Activated T-cell treated with anti-CD3 and anti-CD28 coated beads for 1 hour (primary cell): ENCODE measurements at places on chromosomes 3 and 15.

- no peak for DNase-seq
These were observed 12.1 kb downstream of the USF3 start for GRCh38 chr3:113684271-113684819.

DNA sequence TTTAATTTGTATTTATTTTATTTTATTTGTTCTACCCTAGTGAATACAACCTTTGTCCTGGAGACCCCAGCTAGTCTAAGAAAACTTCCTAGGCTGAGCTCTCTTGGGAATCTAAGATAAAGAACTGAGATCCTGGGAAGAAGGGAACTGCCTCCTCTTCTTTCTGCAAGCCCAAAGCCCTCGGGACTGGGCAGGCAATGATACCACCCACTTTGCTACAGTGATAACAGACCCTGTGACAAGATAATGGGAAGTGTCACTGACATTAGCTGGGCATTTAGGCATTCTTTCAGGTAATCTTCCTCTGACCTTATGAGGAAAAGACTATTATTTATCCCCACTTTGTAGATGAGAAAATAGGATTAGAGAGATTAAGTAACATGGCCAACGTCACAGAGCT, 15.1 kb downstream of the TYRO3 start:
- DNase-seq = no peak

DNA sequence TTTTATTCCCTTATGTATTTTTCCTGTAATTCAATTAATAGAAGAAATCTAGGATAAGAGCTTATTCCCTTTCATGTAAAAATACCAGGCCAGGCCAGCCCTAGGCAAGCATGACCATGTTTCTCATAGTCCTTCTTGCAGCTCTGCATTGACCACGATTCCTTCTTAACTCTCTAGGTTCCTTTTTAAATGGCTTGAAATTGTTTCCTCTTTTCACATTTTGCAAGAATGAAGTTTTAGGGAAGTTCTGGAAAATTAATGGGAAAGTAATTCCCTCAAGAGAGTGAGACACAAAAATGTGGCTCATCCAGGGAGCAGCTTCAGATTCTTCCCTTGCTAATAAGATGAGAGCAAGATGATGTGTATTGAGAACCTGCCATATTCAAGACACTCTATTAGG, 116.5 kb upstream of the FGF7 start:
- DNase-seq = no peak

DNA sequence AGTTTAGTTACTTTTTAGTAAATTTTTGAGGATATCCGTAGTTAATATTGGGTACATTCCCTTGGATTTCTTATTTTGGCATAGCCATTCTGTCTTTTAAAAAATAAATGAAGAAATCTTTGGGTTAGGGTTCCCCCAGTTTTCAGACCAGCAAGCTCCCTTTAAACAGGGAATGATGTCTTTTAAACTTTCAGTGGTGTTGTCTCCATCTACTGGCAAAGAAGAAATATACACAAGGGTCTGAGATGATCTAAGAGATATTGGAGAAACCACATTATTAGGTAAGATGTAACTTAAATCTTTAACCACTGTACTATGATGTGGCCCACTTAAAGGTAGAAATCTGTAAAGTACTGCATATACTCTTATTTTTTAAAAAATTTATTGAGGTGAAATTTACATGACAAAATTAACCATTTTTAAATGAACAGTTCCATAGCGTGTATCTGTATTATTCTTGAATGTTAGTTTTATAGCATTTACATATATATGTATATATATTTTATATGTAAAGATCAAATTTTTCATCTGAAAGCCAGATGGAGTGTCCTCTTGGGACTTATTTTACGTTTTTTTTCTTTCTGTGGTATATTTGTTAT, 35.1 kb upstream of the EIF3J start:
- DNase-seq = no peak

DNA sequence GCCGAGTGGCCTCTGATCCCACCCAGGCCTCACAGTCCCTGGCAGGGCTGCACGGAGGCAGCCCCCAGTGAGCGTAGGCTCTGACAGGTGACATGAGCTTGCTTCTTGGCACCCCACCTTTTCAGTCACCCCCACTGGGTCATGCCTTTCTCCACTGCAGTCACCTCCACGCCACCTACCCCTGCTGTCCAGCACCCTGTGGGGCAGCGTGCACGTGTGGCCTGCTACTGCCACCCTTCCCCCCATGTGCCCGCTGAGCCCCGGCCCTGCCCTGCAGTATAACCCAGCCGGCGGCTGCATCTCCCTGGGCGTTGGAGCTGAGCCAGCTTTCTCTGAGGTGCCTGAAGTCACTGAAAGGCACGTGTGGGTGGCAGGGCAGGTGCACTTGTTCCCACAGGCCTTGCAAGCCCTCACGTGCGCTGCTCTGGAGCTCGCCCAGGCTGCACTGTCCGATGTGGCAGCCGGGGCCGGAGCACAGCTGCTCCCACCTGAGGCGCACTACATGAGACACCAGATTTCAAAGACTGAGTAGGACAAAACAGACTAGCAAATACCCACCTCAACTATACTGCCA, 65.6 kb downstream of the NIPA2 start:
- no peak for DNase-seq

GRCh38 chr3:87132801-87133200, 94.3 kb upstream of the CHMP2B start:
- DNase-seq = no peak

GRCh38 chr3:31635545-31635944, 102.8 kb downstream of the STT3B start:
- no peak for DNase-seq

GRCh38 chr3:112627419-112627818, 13.5 kb downstream of the CCDC80 start:
- no peak for DNase-seq

- DNase-seq = no peak
These were observed 27.2 kb downstream of the PTX3 start for GRCh38 chr3:157463816-157464215.

- no peak for DNase-seq
These were observed 39.9 kb downstream of the FEM1B start for GRCh38 chr15:68317281-68318007.

DNA sequence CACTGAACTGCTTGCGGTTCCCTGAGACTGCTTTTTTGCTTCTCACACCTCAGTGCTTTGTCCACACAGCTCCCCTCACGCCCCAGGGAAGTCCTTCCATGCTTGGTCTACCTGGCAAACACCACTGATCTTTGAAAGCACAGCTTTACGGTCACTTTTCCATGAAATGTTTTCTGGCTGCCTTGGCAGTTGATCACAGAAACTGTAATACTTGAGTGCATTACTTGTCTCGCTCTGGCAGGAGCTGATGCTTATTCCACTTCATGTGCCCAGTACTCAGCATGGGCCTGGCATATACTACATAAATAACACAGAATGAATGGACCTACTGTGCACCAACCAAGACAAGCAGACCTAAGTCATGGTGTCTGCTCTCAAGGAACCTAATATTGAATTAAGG, 121.1 kb downstream of the MEX3B start:
- no peak for DNase-seq

DNA sequence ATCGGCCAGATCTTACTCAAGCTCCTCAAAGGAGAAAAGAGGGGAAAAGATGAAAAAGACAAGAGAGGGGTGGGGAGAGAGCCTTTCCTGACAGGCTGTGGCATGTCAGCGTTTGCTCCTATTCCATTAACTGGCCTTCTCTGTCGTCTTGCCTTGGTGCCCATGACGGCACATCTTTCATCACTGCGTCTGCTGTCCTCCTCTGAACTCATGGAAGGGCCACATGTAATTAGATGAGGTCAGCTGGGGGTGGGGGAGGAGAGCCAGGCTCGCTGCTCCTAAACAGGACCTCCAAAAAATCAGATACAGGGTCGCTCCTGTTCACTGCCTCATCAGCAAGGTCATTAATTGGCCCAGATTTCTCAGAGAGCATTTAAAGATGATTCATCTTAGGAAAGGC, 49.7 kb downstream of the LRTM1 start:
- DNase-seq = no peak

GRCh38 chr3:193269343-193270028, 28.5 kb downstream of the PLAAT1 start:
- no peak for DNase-seq

- DNase-seq = no peak
These were observed 12.5 kb upstream of the TCAIM start for GRCh38 chr3:44326019-44326418.

DNA sequence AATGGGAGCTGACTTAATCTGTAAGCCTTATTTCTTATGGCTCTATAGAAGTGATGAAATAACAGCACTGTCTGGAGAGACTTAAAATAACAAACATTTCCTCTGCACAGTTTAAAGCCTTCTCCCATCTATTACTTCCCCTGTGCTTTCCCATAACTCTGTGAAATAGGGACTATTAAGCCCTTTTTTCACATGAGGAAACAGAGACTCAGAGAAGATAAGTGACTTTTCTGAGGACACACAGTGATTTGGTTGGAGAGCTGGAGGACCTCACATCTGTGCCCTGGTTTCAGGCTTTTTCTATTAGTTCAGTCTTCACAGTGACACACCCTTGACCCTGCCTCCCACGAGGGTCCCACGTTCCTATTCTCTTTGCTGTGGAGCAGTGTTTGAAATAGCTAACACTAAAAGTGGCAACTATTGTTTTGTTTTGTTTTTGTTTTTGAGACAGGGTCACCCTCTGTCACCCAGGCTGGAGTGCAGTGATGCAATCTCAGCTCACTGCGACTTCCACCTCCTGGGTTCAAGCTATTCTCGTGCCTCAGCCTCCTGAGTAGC, 82.9 kb downstream of the ST6GAL1 start:
- no peak for DNase-seq

DNA sequence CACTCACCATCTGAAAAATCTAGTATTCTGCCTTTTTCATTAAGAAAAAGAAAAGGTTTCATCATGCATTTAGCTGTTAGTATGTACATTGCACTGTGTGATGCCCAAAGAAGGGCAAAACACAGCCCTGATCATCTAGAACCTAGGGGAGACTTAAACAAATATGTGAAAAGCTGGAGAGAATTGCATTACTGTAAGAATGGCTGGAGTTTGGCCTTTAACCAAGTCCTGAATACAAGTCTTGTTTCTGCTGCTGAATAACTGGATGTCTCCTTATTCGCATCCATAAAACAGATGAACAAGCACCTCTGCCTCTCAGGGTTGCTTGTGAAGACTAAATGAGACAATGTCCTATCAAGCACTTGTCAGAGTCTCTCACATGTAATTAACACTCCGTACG, 233.4 kb upstream of the LRTM1 start:
- no peak for DNase-seq

GRCh38 chr15:79904271-79904670, 7.5 kb upstream of the MTHFS start:
- no peak for DNase-seq

- DNase-seq = no peak
These were observed 8.1 kb downstream of the WDR82 start for GRCh38 chr3:52270252-52270754.

- no peak for DNase-seq
These were observed 46.6 kb upstream of the CTSH start for GRCh38 chr15:78991476-78991875.

DNA sequence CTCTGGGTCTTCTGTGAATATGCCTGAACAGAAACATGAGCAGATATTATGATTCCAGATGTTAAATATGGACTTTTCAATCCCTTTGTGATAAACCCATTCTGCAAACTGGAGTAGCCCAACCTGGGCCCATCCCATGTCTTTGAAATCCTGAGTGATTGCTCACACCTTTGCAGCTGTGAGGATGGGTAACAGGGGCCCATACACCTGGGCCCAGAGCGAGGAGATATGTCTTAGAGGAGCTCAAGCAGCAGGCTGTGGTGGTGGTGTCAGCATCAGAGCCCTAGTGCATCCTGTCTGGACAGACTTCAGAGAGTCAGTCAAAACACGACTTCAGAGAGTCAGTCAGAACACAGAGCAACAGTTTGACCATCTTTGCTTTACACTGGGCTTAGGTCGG, 64.9 kb upstream of the LIMD1 start:
- no peak for DNase-seq

DNA sequence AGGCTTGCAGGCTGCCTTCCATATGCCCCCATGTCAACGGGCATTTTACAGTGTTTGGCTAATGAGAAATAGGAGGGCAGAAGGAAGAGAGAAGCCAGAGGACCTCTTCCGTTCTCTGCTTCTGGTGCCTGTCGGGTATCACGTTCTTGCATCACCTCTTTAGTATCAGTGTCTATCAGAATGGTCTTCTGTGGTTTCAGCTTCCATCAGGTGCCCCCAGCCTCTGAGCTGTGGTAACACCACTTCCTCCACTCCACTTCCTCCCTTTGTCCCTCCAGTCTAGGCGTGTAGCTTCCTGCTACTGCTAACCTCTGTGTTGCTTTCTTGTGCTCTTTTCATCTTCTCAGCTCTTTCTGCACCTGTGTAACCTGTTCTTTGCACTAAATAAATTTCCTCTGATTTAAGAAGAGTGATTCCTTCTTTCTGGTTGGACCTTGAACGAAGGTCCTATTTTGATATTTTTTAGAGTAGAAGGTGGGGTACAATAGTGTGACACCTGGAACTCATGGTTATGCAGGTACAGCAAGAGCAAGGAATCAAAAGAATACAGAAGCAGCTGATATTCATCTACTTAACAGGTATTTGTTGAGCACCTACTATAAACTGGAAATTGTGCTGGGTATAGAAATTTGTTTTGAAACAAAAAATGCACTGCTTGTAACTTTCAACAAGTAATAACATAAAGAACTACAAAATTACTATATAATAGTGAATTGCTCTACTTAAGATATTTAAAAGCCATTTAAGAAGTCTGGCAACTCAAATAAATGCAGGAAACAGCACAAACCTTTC, 27.4 kb upstream of the FOXB1 start:
- DNase-seq = no peak

DNA sequence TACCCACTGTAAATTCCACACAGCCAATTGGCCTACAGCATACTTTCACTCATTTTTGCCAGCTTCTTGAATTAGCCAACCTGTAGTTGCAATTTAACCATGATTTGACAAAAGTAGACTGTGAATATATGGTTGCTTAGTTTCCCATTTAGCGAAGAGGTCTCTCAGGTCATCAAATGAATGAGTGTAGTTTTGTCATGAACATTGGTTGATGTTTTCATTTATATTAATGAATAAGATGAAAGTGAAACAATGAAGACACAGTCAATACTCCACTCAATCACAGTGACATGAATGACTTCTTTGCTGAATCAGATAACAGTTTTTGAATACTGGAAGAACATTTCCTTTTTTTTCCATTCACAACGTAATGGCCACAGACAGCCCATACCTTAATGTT, 15.3 kb upstream of the FAM3D start:
- DNase-seq = no peak

DNA sequence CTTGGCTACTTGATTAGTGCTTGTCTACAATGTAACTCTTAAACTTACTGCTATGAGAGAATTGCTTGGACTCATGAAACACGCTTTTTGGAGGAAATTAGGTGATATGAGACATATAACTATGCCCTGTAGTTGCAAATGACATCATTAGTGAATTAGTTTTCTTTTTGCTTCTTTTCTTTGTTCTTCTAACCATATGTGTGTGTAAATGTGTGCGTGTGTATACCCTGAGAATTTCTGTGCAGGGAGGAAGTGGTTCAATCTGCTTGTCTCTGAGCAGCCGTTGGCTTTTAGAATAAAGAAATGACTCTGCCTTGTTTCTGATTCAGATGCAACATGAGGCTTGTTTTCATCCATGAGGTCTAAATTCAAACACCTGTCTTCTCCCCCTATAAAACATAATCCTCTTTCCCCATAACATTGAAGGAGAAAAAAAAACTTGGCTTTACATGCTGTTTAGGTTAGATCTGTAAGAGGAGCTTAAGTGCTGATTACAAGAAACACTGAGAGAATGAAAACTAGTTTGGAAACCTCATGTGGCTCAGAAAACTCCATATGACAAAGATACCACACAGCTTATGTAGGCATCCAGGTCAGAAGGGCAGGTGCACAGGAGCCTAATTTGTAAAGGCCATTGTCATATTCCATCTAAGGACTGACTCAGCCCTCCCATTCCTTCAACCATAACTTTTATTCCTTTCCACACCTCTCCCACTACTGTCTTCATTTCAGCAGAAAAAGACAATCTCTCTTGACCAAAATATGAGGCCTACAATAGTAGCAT, 30.5 kb upstream of the BLM start:
- no peak for DNase-seq
